ENCODE measurements at places on chromosomes 5 and 9.
A peak's percentile ranks its signal among the peaks of the same experiment; 100 is the strongest.

DNA sequence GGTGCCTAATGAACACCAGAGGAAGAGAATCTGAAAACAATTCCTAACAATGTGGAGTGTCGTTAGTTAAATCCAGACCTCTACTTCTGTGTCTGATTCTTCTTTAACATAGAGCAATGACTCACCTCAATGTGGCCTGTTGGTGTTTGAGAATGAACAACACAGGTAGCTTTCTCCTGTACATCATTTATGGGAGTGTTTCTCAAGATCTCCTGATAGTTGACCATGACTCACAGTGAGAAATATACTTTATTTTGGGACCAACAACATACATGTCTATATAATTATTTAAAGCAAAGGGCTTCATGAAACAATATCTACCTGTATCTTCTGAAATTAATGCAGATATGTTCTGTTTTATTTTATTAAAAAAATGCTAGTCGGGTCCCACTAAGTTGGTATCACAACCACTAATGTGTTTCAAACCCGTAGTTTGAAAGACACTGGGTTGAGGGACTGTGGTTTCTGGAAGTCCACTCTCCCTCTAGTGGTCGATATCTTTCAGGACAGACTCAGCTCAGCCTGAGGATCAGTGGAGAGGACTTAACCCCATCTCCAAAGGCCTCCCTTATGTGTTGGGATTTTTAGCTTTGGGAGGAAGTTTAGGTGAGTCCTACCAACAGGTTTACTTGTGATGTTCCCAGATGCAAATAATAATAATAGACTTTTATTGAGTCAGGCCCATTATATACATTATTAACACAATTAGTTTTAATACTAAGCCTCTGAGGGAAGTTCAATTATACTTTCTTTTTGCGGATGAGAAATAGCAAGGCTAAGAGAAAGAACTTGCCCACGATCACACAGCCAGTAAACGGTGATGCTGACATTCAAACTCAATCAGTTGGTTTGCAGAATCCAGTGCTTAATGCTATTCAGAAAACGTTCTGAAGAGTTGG is 70.0 kb upstream of the KLF9 start:
- peak; percentile 90 for DNase-seq

DNA sequence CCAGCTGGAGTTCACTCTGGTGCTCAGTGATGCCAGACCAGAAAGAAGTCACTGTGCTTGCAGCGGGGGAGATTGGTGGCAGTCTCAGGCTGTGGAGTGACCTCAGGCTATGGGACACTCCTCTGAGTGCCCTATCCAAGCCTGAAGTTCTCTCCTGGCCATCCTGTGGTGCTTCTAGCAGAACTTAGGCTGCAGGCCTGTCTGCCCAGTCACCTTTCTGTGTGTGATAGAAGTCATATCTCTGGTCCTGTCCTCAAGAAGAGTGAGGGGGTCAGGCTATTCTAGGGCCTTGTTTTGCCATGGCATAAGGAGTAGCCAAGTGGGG is 9.3 kb downstream of the PDLIM4 start:
- DNase-seq, result no peak

GRCh38 chr5:150236313-150236712 is 46.5 kb downstream of the SLC6A7 start:
- DNase-seq, result no peak

GRCh38 chr9:36503172-36504088 is 69.3 kb upstream of the MELK start:
- peak; percentile 9 for DNase-seq

GRCh38 chr5:110784901-110785300 is 46.1 kb downstream of the SLC25A46 start:
- DNase-seq, result peak; percentile 44

- no peak for DNase-seq
Observed at GRCh38 chr9:130305381-130305780, 39.8 kb downstream of the HMCN2 start.

DNA sequence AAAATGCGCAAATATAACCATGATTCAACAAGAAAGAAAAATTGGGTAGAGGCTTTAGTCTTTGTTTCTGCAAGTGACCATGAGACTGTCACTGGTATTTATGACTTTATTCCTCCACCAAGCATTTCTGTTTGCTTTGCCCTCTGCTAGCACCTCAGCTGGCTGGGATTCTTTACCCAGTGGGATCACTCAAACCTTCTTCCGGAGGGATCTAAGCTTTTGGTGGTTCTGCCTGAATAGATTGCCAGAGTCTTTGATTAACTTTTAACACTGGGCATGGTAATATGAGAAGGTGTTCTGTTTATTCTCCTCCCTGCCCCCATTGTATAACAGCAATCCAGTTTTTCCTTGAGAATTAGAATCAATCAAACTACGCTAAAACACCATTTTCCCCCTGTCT is 59.1 kb upstream of the FBN2 start:
- DNase-seq, result no peak

Measured in iris pigment epithelial cell (primary cell).